ENCODE measurements at places on chromosomes 7 and 10. TPM values are rescaled to one million over a fixed set of nuclear protein-coding genes. Genes with fewer than 3 reads are reported as not detected.

The ABCA13 gene
- 0.09 TPM for total RNA-seq

The TMEM213 gene
- total RNA-seq: not detected

The TET1 gene
- total RNA-seq: 4.7 TPM

The TWIST1 gene
- 24.9 TPM for total RNA-seq

The GJD4 gene
- total RNA-seq: not detected

The LRIT1 gene
- total RNA-seq: not detected

The SERPINE1 gene
- total RNA-seq: 2,093 TPM

The CNTNAP2 gene
- total RNA-seq: 3.6 TPM

The BEND7 gene
- 4.8 TPM for total RNA-seq

The ARF5 gene
- 64.4 TPM for total RNA-seq

The TCF7L2 gene
- total RNA-seq: 2.6 TPM

The ARHGEF35 gene
- total RNA-seq: 0.59 TPM

The AKR1C3 gene
- 1.2 TPM for total RNA-seq

The LGI1 gene
- total RNA-seq: not detected

The TDRD1 gene
- not detected for total RNA-seq

The PIK3CG gene
- total RNA-seq: not detected

The SORCS3 gene
- total RNA-seq: not detected

The STEAP1B gene
- total RNA-seq: 1.5 TPM

The NRF1 gene
- 14.3 TPM for total RNA-seq

The DEPP1 gene
- total RNA-seq: 20.9 TPM

The GIMAP1 gene
- not detected for total RNA-seq

The VWDE gene
- 0.30 TPM for total RNA-seq

The PNLIPRP3 gene
- not detected for total RNA-seq

The SFRP4 gene
- 0.14 TPM for total RNA-seq

The LIPK gene
- total RNA-seq: not detected

The POM121C gene
- total RNA-seq: 32.0 TPM

The NODAL gene
- total RNA-seq: not detected

The ERVW-1 gene
- not detected for total RNA-seq
